Naive B cell (primary cell): ENCODE measurements at places on chromosomes 6 and 20. TPM values are rescaled to one million over a fixed set of nuclear protein-coding genes. Genes with fewer than 3 reads are reported as not detected.

The ANKEF1 gene
- 5.4 TPM for polyA plus RNA-seq

The CST2 gene
- not detected for polyA plus RNA-seq

DNA sequence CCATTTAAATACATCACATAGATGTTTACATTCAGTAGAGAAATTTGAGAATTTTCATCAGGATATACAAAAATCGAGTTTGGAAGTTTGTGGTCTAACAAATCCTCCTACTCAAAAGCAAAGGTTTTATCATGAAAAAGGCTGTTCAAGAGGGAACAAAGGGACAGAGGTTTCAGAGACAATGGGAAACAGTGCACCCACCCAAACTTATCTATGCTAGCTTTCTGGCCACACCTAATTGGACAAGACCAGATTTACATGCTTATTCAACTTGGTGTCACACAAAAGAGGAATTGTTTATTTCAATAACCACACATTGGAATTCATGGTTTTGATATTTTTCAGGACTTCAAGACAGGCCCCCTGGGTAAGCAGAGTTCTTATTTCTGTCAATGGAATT is 28.4 kb upstream of the RSPO3 start:
- no peak for DNase-seq
- no peak overlapping the region for H3K27ac ChIP-seq
- no peaks in the 10 kb centered on the region for H3K27me3 ChIP-seq
- H3K4me1 ChIP-seq, result no peaks in the 10 kb centered on the region
- no peaks in the 10 kb centered on the region for H3K36me3 ChIP-seq

The BMP7 gene
- polyA plus RNA-seq, result not detected
